ENCODE measurements at places on chromosomes 4 and X.

DNA sequence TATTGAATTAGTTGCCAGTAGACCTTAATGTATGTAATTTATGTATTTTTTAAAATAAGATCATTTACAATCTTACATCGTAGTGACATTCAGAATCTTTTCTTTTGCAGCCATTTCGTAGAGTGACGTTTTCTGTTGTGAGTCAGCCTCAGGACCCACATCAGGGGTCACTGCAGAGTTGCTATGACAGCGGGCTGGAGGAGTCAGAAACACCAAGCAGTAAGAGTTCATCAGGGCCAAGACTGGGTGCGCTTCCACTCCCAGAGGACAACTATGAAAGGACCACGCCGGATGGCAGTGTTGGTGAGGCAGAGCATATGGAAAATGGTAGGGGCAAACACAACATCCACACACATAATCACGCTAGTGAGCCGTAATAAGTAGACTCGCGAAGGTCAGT, 199.9 kb downstream of the PCDH7 start:
- no peak for DNase-seq

GRCh38 chrX:2710041-2710840, 19.1 kb downstream of the CD99 start:
- no peak for DNase-seq

- no peak for DNase-seq
These were observed 18.1 kb downstream of the PPP1R2C start for GRCh38 chrX:42759881-42760280.

DNA sequence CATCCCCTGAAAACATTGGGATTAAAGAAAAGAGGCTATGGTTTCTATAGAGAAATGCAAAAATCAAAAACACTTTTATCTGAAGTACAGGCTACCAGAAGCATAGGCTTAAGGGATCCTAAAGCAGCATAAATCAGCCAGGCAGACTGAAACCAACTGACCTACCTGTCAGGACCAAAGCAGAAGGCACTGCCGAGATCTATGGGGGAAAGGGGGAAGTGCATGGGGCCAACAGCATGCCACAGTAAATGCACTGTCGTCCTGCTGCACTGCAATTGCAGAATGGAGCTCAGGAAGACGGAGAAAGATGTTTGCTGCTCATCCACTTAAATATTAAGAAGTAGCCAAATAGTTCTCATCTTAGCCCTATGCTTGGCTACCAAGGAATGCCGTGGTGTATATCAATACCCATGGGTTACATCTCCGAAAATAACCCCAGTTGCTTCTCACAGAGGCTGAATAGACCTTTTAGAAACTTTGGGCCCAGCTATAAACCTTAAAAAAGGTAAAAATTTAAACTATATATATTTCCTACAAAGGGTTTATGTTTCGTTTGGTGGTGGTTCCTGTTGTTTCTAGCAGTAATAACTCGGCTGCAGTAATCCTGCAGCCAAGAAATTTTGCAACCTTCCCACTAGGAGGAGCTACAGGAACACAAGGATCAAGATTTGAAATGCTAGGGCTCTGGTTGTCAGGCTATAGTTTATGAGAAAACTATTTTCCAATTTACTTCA, 312.2 kb upstream of the DIAPH2 start:
- DNase-seq: peak; percentile 48

GRCh38 chr4:16227462-16227868, 1.2 kb upstream of the TAPT1 start:
- no peak for DNase-seq

DNA sequence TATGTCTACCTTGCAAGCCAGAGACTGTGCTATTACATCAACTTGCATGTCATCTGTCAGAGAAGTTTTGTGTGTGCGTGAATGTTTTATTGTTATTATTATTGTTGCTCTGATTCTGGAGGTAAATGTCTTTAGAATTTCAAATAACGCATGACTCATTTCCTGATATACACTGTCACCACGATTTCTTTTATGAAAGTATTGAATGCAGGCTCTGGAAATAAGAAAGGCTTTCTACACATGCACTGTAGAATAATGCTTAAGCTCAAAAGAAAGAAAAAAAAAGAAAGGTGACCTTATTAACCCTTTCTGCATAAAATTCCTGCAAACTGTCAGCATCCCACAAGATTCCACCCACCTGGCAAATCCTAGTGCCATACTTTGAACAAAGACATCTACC, 632.9 kb downstream of the ZNF674 start:
- no peak for DNase-seq

DNA sequence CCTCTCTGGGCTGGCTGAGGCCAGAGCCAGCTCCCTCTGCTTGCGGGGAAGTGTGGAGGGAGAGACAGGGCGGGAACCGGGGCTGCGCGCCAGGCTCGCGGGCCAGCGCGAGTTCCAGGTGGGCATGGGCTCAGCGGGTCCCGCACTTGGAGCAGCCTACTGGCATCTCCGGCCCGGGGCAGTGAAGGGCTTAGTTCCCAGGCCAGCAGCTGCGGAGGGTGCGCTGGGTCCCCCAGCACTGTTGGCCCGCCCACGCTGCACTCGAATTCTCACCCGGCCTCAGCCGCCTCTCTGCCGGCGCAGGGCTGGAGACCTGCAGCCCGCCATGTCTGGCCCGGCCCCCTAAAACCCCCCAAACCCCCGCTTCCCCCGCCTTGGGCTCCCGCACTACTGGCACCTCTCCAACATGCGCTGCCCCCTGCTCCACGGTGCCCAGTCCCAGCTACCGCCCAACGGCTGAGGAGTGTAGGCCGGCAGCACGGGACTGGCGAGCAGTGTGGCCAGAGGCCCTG, 33.8 kb upstream of the FAT4 start:
- DNase-seq: no peak

GRCh38 chrX:53004038-53004437, 44.6 kb upstream of the GPR173 start:
- no peak for DNase-seq

GRCh38 chr4:90084967-90085295, 42.3 kb upstream of the CCSER1 start:
- no peak for DNase-seq

GRCh38 chr4:21856301-21856700, 92.3 kb downstream of the KCNIP4 start:
- no peak for DNase-seq

DNA sequence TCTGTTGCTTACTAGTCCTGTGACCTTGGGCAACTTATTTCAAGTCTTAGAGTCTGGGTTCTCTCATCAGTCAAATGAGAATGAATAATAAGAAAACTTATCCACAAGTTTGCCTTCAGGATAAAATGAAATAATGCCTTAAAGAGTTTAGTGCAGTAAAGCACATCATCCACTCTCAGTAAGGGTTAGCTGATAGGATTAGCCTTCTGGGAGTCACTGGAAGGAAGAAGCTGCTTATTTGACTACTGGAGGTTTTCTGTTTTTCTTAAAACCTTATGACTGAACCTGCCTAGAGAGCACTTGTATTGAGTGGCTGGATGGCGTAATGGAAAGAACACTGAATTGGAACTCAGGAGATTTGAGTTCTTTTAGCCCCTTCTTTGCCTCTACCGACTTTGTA, 1.8 kb downstream of the RNF128 start:
- no peak for DNase-seq

DNA sequence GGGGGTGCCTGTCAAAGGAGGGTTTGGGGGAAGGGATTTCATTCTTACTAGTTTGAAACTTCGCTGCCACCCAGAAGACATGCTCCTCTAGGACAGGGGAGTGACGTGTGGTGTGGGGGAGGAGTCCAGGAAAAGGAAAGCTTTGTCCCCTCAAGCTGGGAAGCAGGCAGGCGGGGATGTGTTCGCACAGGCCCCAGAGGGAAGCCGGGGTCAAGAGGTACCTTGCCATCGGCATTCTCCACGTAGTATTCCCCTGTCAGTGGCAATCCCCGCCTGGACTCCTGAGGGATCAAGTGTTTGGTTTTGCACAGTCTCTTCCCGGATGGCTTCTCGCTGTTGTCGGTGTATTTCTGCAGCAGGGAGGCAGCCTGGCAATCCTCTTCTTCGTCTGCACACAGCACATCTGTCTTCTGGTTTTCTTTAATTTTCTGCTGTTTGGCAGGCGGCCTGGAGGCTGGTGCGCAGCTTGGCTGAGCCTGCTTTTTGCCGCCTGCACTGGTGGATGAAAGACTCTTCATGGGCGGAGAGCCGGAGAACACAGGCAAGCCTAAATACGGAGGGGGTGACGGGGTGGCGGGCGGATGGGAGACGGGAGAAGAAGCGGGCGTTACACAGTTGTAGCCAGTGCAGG, 35.1 kb downstream of the BCOR start:
- no peak for DNase-seq

DNA sequence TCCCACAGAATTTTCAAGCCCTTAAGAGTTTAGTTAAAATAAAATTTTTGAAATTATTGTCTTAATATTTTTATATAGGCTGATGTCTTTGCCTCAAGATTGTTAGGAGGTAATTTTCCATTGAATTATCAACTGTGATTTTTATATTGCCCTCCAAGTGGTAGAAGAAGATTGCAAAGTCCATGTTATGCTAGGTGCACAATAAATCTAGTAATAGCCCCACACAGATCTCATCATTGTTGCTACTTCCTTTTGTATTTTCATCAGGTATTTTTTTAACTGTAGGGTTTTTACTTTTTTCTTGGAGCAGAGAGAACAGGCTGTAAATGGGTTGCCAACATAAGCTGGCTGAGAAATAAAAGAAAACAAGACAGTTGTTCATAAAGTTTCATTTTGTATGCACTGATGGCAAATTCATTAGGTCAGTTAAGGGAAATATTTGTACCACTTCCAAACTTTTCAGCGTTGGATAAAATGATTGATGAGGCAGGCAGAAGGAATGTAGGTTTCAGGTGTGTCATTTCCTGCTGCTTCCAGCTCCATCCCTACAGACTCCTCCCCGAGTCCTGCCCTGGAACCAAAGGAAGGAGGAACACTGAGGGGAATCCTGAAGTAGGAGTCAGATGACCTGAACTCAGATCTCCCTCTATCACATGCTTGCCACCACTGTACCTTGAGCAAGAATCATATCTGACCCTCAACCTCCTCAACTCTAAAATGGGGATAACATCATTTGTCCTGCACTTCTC, 105.5 kb downstream of the PRRG1 start:
- no peak for DNase-seq

GRCh38 chr4:38091636-38092035, 131.4 kb downstream of the PTTG2 start:
- no peak for DNase-seq

DNA sequence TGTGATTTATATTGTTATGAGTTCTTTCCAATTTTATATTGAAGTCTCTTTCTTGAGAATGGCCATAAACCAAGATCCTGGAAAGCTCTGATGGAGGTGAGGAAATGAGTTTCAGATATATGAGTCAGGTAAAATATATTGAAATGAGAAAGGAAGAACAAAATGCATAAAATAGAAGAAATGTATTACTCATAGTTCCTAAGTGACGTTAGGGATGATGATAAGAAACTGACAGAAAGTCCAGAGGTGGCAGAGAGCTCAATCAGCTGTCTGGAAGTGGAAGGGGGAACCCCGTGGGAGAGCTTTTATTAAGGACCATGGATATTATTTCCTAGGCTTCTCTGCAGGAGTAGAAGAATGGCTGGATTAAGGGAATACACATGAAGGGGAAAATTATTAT, 24.6 kb downstream of the UGT2B7 start:
- DNase-seq: no peak

- no peak for DNase-seq
These were observed 70.2 kb upstream of the BCOR start for GRCh38 chrX:40167850-40168479.

DNA sequence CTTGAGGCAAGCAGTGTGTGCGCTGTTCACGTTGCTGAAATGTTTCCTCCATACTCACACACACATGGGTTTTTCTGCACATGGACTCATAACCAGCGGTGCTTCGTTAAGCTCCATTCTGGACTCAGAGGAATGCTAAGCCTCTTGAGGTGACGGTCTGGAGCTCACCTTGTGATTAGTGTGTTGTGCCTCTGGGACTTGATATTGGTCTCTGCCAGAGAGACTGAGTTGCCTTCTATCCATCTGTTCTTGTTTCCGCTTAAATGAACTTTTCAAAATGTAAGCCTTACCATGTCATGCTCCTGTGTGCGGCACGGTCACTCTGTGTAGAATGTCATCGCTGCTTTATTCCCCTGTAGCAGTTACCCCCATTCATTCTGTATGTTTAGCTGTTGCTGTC, 42.5 kb downstream of the ADD1 start:
- peak; percentile 76 for DNase-seq

DNA sequence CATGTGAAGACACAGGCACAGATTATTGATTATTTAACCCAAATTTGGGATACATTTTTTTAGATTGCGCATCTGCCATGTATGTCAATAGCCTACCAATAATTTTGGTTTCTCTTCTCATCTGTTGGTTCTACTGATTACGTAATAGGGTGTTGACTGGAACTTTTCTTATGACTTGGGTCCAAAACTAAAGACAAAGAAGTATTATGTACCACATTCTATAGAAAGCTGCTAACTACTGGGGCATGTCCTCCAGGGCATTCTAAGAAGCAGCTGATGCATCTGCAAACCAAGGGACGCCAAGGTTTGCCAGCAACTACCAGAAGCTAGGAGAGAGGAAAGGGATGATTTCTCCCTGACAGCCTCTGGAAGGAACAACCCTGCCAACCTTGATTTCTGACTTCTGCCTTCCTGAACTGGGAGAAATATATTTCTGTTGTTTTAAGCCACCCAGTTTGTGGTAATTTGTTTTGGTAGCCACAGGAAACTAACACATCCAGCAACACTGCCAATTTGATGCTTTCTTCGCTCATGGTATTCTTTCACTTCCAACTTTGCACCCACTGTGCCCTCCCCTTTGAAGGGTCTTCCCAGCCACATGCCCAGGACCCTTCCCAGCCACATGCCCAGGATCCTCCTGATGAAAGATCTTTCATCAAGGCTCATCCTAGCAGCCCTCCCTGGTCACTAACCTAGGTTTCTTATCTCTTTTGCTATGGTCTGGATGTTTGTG, 15.9 kb upstream of the TLR1 start:
- no peak for DNase-seq

DNA sequence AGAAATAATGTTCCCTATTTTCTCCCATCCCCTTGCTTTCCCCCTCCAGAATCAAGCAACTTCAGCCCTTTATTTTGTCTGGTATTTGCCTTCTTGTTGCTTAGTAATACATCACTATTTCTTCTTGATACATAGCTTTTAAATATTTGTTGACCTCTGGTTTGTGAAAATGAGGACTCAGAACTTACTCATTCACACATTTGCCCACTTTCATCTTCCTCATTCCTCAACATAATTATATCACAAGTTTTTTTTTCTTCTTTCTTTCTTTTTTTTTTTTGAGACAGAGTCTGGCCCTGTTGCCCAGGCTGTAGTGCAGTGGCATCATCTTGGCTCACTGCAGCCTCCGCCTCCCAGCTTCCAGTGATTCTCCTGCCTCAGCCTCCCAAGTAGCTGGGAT, 28.9 kb upstream of the NDUFC1 start:
- DNase-seq: no peak

GRCh38 chr4:72442715-72443114, 126.3 kb downstream of the ADAMTS3 start:
- no peak for DNase-seq
